ENCODE measurements at places on chromosomes 7 and 10.

DNA sequence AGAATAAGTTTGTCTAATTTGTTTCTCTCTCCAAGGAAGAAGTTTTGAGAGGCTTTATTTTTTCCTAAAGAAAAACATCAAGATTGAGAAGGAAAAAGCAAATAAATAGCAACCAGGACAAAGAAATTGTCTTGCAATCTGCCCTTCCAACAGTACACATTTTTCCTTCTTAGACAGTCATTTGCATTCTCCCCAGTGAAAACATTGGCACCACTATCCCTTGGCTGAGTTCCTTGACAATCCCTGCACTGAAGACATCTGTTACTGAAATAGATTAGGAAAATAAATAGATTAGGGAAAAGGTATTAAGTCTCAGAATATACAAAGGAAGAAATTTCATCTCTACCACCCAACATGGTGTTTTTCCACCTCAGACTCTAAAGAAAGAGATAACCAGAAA is 12.2 kb upstream of the TMEM243 start:
- no peak for DNase-seq
- H3K4me1 ChIP-seq, result no peaks in the 10 kb centered on the region
- no peaks in the 10 kb centered on the region for H3K27me3 ChIP-seq

GRCh38 chr7:42070068-42070467 is 166.9 kb downstream of the GLI3 start:
- H3K4me3 ChIP-seq, result no peak overlapping the region
- H3K27me3 ChIP-seq, result no peaks in the 10 kb centered on the region
- no peaks in the 10 kb centered on the region for H3K36me3 ChIP-seq
- no peaks in the 10 kb centered on the region for H3K4me1 ChIP-seq
- DNase-seq, result no peak
- H3K27ac ChIP-seq, result no peak overlapping the region

DNA sequence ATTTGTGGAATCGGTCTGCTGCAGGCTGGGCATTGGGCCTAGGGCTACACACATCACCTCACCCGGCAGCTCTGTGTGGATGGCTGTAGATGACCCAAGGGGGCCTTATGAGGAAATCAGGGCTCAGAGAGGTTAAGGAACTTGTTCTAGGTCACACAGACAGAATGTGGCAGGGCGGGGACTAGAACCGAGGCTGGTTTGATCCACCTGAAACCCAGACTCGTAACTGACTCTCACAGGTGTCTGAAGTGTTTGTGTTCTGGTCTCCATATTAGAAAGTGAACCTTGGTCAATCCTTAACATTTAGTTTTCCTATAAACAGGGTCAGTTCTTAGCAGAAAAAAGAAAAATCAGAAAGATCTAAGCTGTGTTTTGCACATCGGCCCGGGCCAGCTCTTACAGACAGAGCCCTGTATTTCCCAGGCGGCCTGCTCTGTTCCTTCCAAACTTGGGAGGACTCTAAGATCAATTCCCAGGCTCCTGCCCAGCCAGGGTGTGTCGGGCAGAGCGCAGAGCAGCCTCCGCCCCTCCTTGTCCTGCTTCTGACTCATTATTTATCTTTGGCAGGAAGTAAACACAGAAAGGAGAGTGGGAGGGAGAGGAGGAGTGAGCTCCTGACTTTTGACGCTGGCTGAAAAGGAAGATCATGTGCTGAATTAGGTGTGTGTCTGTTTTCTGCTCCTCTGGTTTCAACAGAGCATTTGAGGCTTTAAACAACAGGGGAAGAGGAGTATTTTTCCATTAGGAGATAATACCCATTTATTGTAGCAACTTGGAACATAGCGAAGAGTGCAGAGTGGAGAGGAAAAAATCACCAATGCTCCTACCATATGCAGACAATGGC is 74.1 kb downstream of the TACC2 start:
- H3K27me3 ChIP-seq, result no peaks in the 10 kb centered on the region
- no peaks in the 10 kb centered on the region for H3K36me3 ChIP-seq
- DNase-seq, result peak; percentile 88
- no peak overlapping the region for H3K4me3 ChIP-seq

DNA sequence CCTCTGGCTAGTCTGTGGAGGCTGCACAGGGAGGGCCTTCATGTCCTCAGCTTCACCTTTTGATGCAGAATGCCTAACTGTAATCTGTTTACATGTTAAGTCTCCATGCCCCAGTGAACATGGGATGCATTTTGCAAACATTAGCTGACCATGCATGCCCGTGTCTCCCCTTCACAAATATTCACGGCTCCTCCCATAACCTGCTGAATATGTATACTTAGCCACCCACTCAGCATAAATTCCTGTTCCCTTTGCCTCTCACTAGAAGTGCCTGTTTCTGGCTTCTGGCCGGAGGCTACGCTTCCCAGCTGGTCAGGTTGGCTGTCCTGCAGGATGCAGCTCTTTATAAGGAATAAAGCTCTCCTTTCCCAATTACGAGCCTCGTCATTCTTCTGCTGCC is 552.7 kb downstream of the DNAJB6 start:
- no peaks in the 10 kb centered on the region for H3K4me1 ChIP-seq
- H3K4me3 ChIP-seq, result no peak overlapping the region
- no peaks in the 10 kb centered on the region for H3K36me3 ChIP-seq
- no peaks in the 10 kb centered on the region for H3K27me3 ChIP-seq

- no peak for DNase-seq
- H3K27ac ChIP-seq, result no peak overlapping the region
- no peak overlapping the region for H3K4me3 ChIP-seq
- H3K36me3 ChIP-seq, result no peaks in the 10 kb centered on the region
These were observed 27.8 kb upstream of the MRPS33 start for GRCh38 chr7:141042222-141043193.

DNA sequence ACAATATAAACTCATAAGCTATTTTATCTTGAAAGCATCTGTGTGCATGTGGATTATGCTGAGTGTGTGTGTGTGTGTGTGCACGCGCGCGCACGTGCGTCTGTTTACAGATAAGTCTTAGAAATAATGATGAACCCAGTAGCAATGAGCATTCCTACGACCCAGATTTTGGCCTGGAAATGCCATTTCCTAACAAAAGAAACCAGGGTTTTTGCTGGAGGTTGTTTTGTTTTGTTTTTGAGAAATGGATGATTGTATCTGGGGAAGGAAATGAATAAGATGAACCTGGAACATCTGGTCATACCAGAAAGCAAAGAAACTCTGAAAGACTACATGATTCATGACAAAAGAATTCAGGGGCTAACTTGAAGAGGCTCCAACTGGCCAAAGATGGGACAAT is 22.1 kb upstream of the LMOD2 start:
- no peak overlapping the region for H3K27ac ChIP-seq
- no peak for DNase-seq
- H3K27me3 ChIP-seq, result no peaks in the 10 kb centered on the region
- H3K4me3 ChIP-seq, result no peak overlapping the region
- no peaks in the 10 kb centered on the region for H3K4me1 ChIP-seq

DNA sequence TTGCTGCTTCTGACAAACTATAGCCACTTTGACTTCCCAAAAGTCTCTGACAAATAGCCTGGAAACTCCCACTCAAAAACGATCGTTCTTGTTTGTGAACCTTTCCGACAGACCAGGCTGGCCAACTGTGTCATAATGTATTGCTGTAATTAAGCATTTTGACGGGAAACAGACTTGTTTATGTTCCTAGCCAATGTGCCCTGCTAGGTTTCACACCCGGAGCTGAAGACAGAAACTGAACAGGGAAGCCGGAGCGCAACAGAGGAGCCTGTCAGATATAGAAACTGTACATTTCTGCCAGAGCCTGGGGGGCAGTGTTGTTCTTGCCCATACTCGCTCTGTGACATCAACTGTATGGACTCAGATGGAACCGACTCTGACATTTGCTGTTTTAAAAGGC is 55.3 kb upstream of the C7orf33 start:
- no peak for DNase-seq
- no peaks in the 10 kb centered on the region for H3K36me3 ChIP-seq
- no peak overlapping the region for H3K4me3 ChIP-seq
- no peak overlapping the region for H3K27ac ChIP-seq
- no peaks in the 10 kb centered on the region for H3K27me3 ChIP-seq

DNA sequence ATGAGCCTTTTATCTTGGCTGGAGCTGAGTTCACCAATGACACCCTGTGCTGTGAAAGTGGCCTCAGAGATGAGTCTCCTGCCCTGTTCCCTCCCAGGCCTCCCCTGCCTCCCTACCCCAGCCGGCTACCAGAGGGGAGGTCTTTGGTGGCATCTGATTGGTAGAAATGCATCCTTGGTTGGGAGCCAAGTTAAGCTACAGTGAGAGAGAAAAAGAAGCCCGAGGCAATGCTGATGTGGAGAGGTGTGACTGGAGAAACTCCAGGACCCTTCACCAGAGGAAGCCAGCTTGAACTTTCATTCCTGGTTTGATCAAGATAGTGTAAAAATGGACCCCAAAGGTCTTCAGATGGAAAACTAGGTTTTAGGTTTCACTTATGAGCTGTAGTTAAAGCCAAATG is 191.1 kb upstream of the TCF7L2 start:
- H3K4me3 ChIP-seq, result no peak overlapping the region
- H3K4me1 ChIP-seq, result no peaks in the 10 kb centered on the region
- H3K27ac ChIP-seq, result no peak overlapping the region
- no peaks in the 10 kb centered on the region for H3K36me3 ChIP-seq
- DNase-seq, result no peak

- no peak overlapping the region for H3K27ac ChIP-seq
- H3K4me1 ChIP-seq, result no peaks in the 10 kb centered on the region
- no peak for DNase-seq
- no peak overlapping the region for H3K4me3 ChIP-seq
- H3K27me3 ChIP-seq, result no peaks in the 10 kb centered on the region
- no peaks in the 10 kb centered on the region for H3K36me3 ChIP-seq
These were observed 25.8 kb downstream of the MACC1 start for GRCh38 chr7:20191391-20191869.

DNA sequence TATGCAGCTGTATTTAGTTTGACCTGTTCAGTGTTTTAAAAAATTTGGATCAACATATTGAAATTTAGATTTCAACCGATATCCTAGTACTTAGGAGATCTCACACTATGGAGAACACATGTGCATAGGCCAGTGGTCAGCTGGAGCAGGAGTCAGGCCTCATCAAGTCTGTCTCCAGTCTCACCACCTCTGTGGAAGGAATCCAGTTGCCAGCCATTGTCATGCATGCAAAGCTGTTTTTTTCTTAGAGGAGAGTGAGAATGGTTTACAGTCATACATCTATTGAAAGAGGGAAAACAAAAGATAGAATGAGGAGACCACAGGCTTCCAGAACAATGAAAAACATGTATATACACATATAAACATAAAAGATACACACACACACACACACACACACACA is 7.6 kb upstream of the CLEC5A start:
- no peaks in the 10 kb centered on the region for H3K36me3 ChIP-seq
- no peaks in the 10 kb centered on the region for H3K4me1 ChIP-seq
- no peak overlapping the region for H3K4me3 ChIP-seq
- H3K27ac ChIP-seq, result no peak overlapping the region
- no peak for DNase-seq

GRCh38 chr10:89351412-89351779 is 23.6 kb downstream of the IFIT3 start:
- no peak for DNase-seq
- no peak overlapping the region for H3K4me3 ChIP-seq
- H3K27ac ChIP-seq, result peak overlapping the region; percentile 72
- H3K27me3 ChIP-seq, result no peaks in the 10 kb centered on the region

DNA sequence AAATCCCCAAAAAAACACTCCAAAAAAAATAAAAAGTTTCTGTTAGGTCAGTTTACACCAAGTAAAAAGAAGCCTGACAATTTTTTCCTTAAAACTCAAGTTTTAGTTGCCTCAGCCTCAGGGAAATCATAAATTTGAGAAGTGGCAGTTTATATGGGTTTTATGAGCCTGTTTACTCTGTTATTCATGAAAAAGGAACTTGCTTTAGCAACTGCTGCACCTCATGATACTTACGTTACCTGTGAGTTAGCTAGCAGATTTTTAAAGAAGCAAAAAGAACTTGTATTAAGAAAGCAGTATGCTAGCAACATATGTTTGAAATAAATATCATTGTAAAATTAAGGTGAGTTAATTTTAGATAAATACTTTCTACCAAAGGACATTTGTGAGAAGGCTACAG is 1264.5 kb upstream of the PHF14 start:
- no peak overlapping the region for H3K4me3 ChIP-seq
- no peaks in the 10 kb centered on the region for H3K4me1 ChIP-seq
- H3K27me3 ChIP-seq, result no peaks in the 10 kb centered on the region
- H3K27ac ChIP-seq, result no peak overlapping the region
